ENCODE measurements at places on chromosomes 2 and 18.

GRCh38 chr18:62486290-62486964 is 36.4 kb upstream of the ZCCHC2 start:
- DNase-seq, result peak; percentile 88

DNA sequence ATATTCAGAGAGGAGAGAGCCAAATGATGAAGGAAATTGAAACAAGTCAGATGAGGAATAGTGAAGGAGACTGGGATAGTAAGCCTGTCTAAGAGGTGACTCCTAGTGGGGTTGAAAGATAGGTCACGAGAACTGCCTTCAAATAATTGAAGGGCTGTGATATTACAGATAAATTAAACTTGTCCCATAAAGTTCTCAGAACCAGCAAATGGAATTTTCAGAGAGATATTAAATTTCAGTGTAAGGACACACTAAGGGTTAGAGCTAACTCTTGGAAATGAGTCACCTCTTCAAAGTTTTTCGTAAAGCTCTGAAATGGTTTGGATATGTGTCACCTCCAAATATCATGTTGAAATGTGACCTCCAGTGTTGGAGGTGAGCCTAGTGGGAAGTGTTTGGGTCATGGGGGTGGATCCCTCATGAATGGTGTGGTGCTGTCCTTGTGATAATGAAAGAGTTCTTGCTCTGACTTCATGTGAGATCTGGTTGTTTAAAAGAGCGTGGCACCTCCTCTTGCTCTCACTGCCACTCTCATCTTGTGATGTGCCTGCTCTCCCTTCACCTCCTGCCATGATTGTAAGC is 87.3 kb downstream of the BABAM2 start:
- no peak for DNase-seq

DNA sequence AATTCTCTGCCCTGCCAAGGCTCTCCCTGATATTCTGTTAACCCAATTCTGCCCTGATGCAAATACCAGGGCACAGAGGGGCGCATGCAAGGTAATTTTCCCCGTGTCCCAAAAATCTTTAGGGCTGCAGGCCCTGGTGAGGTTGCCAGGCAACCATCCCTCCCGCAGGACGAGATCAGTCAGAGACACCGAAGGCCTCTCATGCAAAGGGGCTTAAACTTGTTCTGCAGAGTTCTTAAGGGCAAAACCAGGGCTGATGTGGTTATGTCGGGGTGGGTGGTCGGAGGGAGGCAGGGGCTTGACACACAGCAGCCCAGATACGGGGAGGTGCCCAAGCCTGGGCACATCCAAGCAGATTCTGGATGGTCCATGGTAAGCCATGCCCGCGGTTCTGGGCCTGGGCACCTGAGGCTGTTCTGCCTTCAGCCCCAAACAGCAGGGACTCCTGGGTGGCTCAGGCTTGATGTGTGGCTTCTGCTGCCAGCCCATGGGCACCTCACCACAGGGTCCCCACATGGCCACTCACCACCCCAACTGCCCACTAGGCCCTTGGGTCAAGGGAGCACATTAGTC is 27.2 kb downstream of the STEAP3 start:
- no peak for DNase-seq

GRCh38 chr2:165718610-165719210 is 75.3 kb downstream of the GALNT3 start:
- DNase-seq, result no peak

DNA sequence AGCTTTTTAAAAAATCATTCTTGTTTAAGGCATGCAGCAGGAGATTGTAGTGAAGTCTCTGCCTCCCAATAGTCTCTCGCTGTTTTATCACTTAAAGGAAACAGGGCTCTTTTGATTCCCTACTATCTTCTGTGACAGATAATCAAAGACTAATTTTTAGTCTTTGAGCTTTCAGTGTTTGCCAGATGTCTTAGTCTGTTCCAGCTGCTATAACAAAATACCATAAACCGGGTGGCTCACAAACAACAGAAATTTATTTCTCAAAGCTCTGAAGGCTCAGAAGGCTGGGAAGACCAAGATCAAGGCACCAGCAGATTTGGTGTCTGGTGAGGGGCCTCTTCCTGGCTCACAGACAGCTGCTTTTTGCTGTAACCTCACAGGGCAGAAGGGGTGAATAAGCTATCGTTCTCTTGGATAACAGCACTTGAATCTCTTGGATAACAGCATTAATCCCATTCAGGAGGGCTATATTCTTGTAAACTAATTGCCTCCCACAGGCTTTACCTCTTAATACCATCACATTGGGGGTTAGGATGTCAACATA is 37.8 kb upstream of the STAT4 start:
- no peak for DNase-seq

DNA sequence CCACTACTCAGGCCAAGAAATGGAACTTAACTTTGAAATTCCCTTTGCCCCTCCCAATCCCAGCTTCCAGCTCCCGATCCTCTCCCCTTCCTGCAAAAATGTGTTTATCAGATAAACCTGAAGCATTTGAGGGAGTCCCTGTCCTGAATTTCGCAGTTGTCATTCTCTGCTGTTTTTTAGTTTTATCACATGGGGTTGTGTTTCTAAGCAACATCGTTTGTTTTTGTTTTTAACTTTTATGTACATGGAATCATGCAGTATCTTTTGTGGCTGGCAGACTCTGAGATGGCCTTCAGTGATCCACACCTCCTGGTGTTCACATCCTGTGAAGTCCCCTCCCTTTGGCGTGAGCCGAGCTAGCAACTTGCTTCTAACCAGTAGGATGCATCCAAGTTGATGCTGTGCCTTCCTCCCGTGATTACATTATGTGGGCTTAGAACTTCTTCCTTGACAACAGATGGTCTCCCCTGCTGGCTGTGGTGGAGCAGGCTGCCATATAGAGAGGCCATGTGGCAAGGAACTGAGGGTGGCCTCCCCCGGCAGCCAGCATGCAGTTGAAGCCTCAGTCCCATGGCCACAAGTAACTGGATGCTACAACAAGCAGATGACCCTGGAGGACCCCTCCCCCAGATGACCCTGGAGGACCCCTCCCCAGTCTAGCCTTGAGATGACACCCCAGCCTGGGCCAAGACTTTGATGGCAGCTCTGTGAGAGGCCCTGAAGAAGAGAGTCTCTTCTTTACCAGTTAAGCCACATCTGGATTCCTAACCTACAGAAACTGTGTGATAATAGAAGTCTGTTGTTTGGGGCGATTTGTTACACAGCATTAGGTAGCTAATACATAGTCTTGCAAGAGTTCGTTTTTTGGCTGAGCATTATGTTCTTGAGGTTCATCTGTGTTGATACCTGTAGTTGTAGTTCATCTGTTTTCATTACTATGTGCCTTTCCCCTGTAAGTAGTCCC is 27.7 kb downstream of the SH3BP4 start:
- DNase-seq, result no peak

DNA sequence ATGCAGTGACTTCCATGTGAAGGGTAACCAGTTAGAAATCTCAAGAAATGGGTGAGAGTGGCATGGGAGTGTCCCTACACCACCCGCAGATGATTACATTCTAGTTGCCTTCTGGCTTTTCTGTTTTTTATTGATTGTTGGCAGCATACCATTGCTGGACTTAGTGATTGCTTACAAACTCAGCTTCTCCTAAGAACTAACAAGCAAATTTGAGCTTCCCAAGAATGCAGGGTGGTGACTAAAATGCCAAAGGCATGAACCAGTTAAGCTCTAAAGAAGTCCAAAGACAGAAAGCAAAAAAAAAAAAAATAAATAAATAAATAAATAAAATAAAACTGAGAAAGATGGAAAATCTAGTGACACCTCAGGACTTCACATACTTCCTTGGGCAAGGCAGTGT is 245.5 kb upstream of the PARD3B start:
- DNase-seq, result no peak

GRCh38 chr2:158034198-158034866 is 67.3 kb upstream of the UPP2 start:
- DNase-seq, result peak; percentile 79

- no peak for DNase-seq
Measured at GRCh38 chr2:12587729-12588522, 128.8 kb upstream of the TRIB2 start.

- no peak for DNase-seq
Measured at GRCh38 chr2:234422273-234422732, 74.6 kb downstream of the ARL4C start.

DNA sequence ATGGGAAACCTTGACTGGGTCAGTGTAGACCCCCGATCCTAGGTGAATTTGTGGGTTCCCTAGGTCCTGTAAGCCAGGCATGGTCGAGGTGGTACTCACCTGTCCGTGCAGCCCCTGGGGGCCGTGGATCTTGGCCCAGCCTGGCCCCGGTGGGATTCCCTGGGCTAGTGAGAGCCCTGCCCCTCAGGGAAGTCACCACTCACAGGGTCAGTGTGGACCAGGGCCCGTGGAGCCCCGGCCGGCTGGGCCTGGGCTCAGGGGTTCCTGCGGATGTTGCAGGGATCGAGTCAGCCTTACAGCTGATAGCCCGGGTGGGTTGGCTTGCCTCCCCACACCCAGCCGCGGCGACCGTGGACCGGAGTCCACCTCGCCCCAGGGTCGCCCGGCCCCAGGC is 528 bp downstream of the ATG9A start:
- no peak for DNase-seq

GRCh38 chr2:100302585-100302892 is 19.8 kb downstream of the LONRF2 start:
- DNase-seq, result peak; percentile 48

DNA sequence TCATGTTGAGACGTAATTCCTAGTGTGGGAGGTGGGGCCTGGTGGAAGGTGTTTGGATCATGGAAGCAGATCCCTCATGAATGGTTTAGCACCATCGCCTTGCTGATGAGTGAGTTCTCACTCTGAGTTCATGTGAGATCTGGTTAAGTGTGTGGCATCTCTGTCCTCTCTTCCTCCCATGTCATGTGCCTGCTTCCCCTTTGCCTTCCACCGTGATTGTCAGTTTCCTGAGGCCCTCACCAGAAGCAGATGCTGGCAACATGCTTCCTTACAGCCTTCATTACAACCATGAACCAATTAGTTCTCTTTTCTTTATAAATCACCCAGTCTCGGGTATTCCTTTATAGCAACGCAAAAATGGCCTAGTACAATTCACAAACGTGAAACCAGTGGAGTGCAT is 14.6 kb upstream of the MCM6 start:
- no peak for DNase-seq

- DNase-seq, result no peak
Measured at GRCh38 chr18:37210781-37211180, 354.8 kb downstream of the CELF4 start.

DNA sequence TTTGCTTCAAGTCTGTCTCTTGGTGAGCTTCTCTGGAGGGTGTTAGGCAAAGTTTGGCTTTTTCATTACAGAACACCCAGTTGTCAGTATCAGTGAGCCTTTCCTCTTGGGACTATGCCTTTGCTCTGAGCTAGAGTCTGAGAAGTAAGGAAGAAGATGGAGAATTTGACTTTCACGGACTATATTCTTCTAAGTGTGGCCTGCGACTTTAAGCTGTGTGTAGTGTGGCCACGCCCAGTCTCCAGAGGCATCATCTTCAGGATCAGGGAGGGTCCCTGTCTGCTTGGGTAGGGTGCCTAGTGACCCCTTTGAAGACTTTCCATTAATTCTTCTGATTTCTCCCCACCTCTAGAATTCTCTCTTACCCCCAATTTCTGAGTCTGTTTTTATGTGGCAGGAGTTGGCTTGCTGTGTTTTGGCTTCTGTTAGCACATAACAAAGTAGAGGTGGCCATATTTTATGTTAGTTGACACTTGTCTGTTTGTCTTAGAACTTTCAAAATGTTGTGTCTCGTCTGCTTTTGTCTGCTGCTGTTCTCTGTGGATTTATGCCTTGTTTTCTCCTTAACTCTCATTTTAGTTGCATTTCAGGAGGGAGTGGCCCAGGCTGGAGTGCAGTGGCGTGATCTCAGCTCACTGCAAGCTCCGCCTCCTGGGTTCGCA is 8.6 kb downstream of the PLEKHB2 start:
- DNase-seq, result no peak

DNA sequence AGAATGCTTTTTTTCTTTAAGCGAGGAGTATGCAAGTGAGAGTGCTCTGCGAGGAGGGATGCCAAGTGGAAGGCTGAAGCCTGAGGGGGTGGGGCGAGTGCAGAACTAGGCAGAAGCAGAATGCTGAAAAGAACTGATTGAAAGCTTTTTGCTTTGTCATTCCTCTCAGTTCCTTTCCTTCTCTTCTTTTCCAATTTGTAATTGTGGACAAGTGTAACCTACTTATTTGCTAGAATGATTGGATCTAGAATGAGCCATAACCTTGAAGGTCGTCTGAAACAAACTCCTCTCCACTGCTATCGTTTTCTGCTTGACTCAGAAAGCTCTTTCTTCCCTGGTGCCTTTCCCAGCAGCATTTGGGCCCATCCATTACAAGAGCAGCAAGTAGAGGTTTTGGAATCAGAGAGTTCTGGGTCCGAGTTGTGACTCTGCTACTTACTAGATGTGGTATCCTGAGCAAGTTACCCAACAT is 115.3 kb downstream of the METTL8 start:
- DNase-seq, result no peak

GRCh38 chr18:60684843-60685513 is 312.4 kb upstream of the MC4R start:
- no peak for DNase-seq

DNA sequence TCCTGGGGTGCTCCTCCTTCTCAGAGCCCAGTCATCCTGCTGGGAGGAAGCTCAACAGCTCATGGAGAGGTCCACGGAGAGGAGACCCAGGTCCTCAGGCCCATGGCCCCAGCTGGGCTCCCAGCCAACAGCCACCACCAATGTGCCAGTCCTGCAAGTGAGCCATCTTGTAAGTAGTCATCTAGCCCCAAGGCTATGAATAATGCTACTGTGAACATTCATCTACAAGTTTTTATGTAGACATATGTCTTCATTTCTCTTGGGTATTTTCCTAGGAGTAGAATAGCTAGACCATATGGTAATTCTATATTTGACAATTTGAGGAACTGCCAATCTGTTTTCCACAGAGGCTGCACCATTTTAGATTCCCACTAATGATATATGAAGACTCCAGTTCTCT is 166.1 kb downstream of the MTCL1 start:
- DNase-seq, result no peak

GRCh38 chr18:45654677-45655076 is 39.4 kb downstream of the SLC14A2 start:
- DNase-seq, result no peak

DNA sequence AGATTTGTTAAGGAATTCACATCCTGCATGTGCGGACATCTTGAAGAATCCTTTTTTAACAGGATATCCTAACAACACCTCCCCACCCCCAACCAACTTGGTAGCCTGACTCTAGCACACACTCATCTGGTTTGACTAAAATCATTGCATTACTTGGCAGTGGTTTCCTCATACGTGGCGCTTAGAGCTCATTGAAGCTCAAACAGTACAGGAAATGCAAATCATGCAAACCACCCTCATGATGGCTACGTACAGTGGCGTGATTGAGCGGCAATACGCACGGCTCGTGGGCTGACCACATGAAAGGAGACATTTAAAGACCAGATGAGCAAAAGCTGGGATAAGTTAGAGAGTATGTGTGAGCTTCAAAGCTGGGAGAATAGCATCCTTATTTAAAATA is 336.2 kb downstream of the ZEB2 start:
- no peak for DNase-seq

GRCh38 chr2:227411990-227412350 is 24.2 kb upstream of the SCYGR1 start:
- no peak for DNase-seq

GRCh38 chr2:233414777-233415570 is 60.7 kb downstream of the DGKD start:
- no peak for DNase-seq

GRCh38 chr2:205766779-205767359 is 84.6 kb downstream of the NRP2 start:
- DNase-seq, result peak; percentile 15
